ENCODE measurements at places on chromosomes 13 and 19.

GRCh38 chr13:103525530-103525929 lies 459.3 kb upstream of the SLC10A2 start:
- no peak for DNase-seq

- no peak for DNase-seq
Measured at GRCh38 chr19:17542042-17542441, 13.4 kb upstream of the COLGALT1 start.

GRCh38 chr19:13163609-13164342 lies 13.6 kb downstream of the IER2 start:
- DNase-seq: peak; percentile 87

DNA sequence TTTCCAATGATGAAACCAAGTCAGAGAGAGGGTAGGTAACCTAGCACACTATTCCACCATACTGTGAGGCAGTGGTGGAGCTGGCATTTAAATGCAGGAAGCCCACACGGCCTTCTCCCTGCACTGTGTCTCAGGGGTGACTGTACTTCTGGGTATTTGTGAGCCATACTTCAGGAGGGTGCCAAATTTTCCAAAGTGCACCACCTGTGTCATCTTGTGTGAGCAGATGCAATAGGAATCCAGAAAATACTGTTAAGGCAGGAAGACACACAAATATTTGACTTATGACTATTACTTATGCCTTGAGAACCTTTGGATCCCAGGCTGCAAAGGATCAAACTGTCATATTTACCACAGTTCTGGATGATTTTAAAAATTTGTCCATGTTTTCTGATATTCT lies 17.3 kb downstream of the ZNF229 start:
- DNase-seq: peak; percentile 62

GRCh38 chr19:31054430-31054829 lies 294.8 kb downstream of the TSHZ3 start:
- DNase-seq: peak; percentile 78

- no peak for DNase-seq
Measured at GRCh38 chr13:107846642-107847041, 368.7 kb downstream of the LIG4 start.

GRCh38 chr19:49676136-49676783 lies 811 bp upstream of the PRMT1 start:
- DNase-seq: peak; percentile 92

DNA sequence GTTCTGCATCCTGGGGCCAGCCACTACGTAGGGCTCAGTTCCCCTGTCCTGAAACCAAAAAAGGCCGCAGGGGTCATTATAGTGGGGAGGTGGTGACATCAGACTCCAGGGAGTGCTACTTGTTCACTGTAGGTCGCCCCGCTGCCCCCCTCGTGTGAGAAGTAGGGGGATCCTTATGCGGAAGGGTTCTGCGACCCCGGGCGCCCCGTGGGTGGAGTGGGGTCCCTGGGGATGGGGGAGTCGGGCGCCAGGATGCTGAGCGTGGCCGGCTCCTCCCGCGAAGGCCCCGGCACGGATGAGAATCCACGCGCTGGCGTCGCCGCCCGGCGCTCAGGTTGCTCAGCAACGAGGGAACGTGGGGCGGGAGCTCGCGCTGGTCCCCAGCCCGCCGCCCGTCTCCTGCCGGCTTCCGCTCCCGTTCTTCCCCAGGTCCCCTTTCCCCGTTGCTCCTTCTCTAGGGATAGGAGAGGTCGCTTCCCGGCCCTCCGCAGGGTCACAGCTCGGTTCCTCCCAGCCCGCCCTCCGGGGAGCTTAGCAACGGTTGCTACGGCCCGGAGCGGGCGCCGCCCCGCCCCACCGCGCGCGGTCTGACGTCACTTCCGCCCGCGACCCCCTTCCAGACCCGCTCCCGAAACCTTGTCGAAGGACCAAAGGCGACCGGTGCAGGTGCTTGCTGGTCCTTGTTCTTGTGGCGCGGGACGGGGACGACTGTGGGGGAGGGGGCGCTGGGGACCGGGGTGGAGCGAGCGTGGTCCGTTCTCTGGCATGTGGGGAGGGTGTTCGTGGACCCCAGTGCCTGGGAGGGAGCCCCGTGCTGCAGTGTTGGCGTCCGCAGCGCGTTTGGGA lies at the start of gene NAT14:
NAT14 (plus strand) TSS at position 596 of the 846 bp plus-strand sequence. CDS start 521 bp downstream, outside the sequence.
- DNase-seq: peak; percentile 74

DNA sequence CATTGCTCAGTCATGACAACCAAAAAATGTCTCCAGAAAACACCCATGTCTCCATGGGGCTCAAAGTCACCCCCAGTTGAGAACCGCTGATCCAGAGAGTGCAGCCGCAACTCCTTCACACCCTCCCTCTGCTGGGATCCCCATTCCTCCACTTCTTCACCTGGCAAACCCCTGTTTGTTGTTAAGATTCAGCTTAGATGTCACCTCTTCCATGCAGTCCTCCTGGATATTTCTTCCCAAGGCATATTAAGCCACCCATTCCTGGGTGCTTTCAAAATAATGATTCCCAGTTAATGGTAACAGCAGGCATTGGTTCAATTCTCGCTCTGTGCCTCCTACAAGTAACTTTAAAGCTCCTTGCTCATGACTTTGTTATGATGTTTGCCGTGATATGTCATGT lies 4.0 kb downstream of the OR10H1 start:
- DNase-seq: no peak

GRCh38 chr19:49104229-49104864 lies 9.8 kb upstream of the LIN7B start:
- no peak for DNase-seq

DNA sequence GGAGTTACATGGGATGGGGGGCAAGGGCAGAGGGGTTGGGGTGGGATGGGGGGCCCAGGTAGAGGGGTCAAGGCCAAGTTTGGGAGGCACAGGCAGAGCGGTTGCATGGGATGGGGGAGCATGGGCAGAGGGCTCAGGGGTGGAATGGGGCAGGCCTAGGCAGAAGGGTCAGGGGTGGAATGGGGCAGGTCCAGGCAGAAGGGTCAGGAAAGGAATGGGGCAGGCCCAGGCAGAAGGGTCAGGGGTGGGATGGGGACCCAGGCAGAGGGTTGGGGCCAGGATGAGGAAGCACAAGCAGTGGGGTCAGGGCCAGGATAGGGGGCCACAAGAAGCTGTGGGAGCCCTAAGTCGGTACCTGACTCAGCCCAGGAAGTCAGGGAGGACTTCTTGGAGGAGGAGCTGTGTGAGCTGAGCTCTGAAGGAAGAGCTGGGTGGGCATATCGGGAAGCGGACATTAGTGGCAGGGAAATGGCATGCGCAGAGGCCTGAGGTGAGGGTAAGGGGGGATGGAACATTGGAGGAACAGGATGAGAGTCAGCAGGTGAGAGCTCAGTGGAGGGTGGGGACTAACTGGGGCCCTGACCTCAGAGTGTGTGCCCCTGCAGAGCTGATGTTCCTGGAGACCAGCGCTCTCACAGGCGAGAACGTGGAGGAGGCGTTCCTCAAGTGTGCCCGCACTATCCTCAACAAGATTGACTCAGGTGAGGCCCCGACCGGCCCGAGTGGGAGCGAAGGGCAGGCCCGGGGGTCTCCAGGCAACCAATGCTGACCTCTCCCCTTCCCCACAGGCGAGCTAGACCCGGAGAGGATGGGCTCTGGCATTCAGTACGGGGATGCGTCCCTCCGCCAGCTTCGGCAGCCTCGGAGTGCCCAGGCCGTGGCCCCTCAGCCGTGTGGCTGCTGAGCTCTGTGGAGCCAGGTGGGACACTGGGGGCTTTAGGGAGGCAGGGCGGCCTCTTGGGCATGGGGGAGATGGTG lies 8.3 kb downstream of the RAB4B start:
- no peak for DNase-seq

GRCh38 chr19:49911381-49912145 lies 14.9 kb upstream of the IL4I1 start:
- no peak for DNase-seq

GRCh38 chr13:76383676-76384461 lies 502.3 kb downstream of the KCTD12 start:
- peak; percentile 82 for DNase-seq

- DNase-seq: no peak
Measured at GRCh38 chr19:22607653-22608430, 26.3 kb upstream of the ZNF492 start.

DNA sequence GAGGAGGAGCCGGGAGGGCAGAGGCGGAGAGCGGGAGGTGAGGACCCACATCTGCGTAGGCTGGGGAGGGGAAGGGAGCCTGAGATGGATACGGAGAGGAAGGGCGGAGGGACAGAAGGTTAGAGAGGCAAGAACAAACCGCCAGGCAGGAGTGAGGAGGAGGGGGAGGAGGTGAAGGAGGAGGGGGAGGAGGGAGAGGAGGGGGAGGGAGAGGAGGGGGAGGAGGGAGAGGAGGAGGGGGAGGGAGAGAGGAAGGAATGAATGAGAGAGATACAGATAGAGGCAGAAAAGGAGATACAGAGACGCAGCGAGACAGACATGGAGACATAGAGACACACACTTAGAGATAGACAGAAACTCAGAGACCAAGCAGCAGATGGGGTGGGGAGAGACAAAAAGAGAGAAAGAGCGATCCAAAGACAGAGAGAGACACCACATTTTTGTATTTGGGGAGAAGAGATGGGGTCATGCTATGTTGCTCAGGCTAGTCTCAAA lies 782 bp upstream of the CA11 start:
- no peak for DNase-seq

GRCh38 chr13:46315491-46316075 lies 71.5 kb downstream of the RUBCNL start:
- no peak for DNase-seq

DNA sequence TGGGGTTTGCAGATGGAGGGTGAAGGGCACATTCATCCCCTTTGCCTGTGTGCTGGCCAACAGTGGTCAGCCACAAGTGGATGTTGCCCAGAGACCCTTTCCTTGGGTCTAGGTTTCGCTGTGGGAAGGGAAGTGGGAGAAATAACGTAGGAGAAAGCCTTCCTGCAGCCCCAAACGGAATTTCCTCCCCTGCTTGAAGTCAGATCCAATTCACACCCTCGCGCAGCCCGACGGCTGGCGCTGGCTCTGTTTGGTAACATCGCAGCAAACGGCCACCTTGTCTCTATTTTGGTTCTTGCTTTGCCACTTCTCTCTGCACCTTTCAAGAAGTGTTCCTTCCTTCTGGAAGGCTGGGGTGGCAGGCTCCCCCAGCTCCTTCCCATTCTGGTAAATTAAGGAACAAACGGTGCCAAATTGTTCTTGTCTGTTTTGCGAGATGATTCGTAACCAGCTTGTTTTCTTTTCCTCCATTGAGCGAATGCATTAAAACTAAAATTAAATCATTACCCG lies 45.4 kb downstream of the CHST8 start:
- DNase-seq: no peak

- no peak for DNase-seq
Measured at GRCh38 chr13:66099825-66100224, 1130.3 kb downstream of the PCDH9 start.

DNA sequence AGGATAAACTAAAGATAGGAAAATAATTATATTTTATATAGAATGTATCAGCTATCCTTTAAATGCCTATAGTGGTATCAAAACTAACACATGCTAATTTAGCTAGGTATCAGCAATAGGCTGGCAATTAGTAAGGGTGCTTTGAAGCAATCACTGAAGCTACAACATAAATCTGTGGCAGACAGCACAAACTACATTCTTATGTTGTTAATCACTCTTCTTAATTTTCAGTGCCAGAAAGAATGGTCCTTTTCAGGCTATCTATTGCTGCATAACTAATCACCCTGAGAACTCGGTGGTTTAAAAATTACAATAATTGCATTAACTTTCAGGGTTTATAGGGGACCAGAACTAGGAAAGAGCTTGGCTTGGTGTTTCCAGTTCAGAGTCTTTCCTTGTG lies 963.1 kb downstream of the EFNB2 start:
- no peak for DNase-seq

DNA sequence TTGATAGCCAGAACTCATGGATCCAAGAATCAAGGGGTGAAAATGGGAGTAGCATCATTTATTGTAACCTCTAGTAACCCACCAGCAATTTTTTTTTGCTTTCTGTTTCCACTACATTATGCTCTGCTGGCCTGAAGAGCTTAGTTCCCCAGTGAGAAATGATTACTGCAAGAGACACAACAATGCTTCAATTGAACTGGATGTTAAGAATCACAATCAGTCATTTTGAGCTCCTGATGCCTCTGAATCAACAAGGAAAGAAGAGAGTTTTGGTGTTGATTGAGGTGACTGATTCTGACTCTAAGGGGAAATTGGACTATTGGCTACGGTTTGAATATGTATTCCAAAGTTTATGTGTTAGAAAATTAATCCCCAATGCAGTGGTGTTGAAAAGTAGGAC lies 1084.4 kb downstream of the SLITRK1 start:
- DNase-seq: no peak

DNA sequence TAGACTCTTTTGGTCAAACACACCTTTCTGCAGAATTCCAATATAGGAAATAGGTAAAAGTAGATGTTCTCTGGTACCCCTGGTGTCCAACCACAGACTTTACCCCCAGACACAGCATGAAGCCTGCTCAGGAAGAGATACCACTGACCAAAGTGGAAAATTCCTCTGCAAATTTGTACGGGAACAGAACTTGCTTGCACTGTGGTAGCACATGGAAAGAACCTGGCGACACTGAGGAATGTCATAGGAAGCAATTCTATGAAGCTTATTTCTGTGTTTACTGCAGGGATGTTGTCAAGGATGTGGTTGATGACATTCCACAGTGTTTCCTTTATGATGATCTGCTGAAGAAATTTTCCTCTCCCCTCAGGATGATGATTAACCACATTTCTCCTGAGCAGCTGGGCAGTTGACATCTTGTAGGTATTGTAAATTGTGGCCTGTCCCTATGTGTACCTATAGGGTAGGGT lies 48.9 kb upstream of the TNFSF11 start:
- DNase-seq: peak; percentile 70

DNA sequence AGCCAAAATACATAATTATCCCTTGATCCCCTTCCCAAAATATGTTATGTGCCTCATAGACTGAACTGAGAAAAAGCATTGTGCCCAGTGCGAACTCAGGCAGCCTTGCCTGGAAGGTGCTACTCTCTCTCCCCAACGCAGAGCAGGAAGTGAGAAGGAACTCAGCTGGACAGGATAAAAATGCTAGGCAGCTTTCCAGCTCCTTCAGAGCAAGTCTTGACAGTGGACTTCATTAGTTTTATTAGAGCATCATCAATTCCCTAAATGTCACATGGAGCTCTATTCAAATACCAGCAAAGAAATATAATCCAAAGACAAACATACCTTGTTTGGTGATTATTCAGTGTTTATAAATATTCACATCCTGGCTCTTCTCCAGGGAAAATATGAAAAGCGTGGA lies 202.4 kb downstream of the RFC3 start:
- no peak for DNase-seq

DNA sequence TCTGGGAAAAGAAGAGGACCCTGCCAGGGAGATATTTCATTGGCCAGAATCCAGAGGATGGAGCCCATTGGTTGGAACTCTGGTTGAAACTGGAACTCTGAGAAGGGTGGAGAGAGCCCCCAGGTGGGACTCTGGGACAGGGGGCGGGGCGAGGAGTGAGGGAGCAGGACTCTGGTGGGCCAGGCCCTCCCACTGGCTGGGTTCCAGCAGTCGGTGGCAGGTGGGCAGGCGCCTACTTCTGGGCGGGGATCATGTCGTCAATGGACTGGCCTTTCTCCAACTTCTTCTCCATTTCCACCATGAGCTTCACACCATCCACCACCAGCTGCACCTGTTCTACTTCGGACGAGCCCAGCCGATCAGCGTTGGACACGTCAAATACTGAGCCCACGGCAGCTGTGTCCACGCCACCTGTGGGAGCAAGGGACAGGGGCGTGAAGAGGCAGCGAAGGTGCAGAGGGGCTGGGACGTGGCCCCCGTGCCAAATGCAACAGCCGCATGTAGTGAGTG lies 16.1 kb downstream of the CKM start:
- no peak for DNase-seq
